T-helper 9 cell (primary cell): ENCODE measurements at places on chromosomes 7 and 10.

GRCh38 chr10:86952106-86952505 is 5.3 kb downstream of the MMRN2 start:
- DNase-seq = no peak

DNA sequence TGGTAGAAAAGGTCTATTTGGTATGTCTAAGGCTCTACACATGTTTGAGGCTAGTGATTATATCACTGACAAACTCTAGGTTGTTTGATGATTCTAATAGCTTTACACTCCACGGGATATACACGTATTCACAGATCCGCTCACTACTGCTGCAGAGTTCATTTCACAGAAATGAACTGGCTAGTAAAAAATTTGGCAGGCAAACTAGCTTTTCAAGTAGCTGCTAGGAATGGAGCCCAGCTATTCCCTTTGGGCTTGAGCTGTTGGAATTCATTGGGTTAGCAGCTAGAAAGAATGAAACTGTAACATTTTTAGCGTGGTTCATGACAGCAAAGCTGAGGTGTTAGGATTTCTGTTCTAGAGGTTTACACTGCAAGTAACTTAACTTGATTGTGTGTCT is 37.6 kb downstream of the R3HCC1L start:
- no peak for DNase-seq

- no peak for DNase-seq
These were observed 844.3 kb downstream of the CNTNAP2 start for GRCh38 chr7:146960773-146961391.

GRCh38 chr7:90568213-90568612 is 27.9 kb upstream of the CDK14 start:
- DNase-seq = no peak

GRCh38 chr7:30757342-30757692 is 5.4 kb downstream of the INMT start:
- DNase-seq = no peak

DNA sequence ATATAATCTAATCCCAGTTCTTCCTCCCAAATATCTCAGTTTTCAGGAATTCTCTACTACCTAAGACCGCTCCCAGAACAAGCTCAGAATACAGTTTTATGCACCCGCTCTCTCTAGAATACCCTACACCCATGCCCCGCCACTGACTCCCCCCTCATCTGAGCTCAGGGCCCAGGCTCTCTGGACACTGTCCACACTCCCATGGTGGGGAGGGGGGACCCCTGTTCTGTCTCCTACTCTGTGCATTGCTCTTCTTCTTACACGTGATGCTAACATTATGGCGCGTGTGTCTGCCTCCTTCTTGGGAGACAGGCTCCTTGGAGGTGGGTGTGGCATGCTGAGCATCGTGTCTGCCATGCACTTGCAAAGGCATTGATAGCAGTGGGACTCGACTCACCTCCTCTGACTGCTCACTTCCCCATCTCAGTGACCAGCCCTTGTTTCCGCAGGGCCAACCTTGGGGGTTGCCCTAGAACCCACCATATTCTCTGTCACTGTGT is 127.9 kb downstream of the TCERG1L start:
- DNase-seq = no peak

DNA sequence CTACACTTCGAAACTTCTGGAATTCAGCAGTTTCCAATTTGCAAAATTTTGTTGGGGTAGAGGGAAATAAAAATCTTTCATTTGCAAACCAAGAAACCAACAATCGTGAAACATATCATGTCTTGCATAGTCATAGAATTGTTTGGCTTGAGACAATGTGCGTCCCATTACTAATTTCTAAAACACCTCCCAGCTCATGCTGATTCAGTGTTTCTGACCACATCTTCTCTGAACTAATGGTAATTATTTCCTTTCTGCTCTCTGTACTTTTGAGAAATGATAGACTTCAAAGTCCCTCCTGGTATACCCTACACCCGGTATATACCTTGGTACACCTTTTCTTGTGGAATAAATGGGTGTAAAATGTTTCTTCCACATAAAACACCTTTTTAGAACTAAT is 41.8 kb upstream of the TSPAN13 start:
- no peak for DNase-seq

GRCh38 chr7:40418448-40418847 is 283.6 kb downstream of the SUGCT start:
- no peak for DNase-seq

DNA sequence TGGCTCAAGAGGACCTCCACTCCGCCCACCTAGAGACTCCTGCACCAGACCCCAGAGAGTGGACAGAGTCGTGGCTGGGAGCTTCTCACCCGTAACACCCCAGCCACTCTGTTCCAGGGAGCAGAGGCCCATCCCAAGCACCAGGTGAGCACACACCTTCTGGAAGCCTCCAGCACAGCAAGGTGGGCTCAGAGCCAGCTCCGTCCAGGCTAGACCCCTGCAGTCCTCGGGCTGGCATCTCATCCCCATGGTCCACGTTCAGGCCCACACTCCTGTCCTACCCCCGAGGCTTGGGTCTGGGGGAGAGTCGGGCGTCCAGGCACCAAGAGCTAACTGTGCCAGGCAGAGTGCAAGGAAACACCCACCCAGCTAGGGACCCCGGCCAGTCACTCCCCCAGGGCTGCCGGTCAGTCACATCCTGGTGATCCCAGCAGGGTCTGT is 13.2 kb downstream of the PDGFA start:
- no peak for DNase-seq

GRCh38 chr7:44547536-44548231 is 6.6 kb upstream of the NPC1L1 start:
- DNase-seq = no peak

DNA sequence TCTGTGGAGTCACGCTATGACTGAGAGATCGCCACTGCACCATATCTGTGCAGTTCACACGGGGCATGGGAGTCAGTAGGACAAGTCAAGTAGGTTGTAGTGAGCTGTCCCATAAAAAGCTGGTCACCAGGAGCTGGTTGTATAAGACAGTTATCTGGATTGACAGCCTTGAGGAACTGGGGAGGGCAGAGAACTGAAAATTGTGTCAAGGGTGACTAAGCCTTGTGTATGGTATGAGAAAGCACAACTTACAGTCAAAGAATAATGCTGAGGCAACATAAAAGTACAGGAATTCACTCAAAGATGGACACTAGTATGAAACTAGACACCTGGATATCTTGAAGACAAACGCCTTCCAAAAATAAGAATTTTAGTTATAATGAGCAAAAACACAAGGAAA is 564.9 kb downstream of the POM121L12 start:
- no peak for DNase-seq

- no peak for DNase-seq
These were observed 16.6 kb upstream of the WDFY4 start for GRCh38 chr10:48667960-48668590.

DNA sequence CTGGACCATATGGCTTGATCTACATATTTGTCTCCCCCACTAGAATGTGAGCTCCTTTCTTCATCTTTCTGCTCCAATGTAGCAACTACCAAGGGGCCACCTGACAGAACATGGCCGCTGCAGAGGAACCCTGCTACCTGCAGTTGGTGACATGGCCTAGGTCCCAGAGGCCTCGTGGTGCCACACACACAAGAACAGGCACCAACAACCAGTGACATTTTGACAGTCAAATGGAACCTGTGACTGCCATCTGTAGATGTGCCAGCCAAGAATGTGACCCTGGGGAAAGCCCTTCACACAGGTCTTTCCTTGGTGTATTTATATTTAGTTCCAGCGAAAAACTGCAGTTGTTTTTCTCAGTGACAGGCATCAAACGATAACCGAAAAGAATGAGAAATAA is 67.9 kb upstream of the ANKRD1 start:
- no peak for DNase-seq

DNA sequence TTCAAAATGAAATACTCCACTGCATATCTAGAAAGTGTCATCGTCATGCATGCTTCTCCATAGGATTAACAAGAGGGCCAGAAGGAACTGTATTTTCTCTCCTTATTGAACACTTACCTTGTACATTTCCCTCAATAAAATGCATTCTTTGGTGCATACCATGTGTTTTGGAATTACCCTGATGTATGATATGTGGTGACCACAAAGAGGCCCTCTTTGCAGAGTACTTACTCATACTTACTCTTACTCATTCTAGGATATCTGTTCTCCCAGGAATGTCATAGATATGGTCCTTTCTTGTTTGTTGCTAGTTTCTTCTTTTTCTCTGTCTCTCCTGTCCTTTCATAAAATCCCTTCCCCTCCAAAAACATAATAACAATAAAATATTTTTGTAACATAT is 1087.1 kb upstream of the POT1 start:
- DNase-seq = no peak

DNA sequence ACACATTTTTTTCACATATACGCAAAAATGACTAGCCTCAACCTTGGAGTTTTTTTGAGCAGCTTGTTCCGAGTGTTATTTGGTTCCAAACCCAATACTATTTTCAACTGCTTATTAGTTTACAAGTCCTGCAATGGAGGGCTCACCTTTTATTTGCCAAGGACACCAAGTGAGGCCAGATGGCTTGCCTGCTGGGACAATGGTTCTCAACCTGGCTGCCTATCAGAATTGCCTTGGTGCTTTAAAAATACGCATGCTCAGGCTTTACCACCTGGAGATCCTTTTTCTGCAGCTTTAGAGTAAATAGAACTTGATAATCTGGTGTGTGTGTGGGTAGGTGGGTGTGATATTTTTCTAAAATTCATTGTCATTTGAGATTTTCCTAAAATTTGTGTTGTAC is 276.8 kb downstream of the MTERF1 start:
- no peak for DNase-seq
